C1 segment of cervical spinal cord (tissue), 14 donors: ENCODE measurements at places on chromosomes 4 and X.

DNA sequence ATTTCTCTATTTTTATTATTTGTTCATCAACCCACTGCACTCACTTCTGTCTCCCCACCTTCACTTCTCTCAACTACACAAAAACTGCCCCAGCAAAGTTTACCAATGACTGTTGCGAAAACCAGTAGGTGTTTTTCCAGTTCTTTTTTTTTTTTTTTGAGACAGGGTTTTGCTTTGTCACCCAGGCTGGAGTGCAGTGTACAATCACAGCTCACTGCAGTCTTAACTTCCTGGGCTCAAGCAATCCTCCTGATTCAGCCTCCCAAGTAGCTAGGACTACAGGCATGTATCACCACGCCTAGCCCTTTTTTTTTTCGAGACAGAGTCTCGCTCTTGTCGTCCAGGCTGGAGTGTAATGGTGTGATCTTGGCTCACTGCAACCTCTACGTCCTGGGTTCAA lies 24.1 kb upstream of the HPRT1 start:
- no peak for DNase-seq

GRCh38 chr4:83129264-83129663 lies 14.7 kb upstream of the PLAC8 start:
- no peak for DNase-seq

DNA sequence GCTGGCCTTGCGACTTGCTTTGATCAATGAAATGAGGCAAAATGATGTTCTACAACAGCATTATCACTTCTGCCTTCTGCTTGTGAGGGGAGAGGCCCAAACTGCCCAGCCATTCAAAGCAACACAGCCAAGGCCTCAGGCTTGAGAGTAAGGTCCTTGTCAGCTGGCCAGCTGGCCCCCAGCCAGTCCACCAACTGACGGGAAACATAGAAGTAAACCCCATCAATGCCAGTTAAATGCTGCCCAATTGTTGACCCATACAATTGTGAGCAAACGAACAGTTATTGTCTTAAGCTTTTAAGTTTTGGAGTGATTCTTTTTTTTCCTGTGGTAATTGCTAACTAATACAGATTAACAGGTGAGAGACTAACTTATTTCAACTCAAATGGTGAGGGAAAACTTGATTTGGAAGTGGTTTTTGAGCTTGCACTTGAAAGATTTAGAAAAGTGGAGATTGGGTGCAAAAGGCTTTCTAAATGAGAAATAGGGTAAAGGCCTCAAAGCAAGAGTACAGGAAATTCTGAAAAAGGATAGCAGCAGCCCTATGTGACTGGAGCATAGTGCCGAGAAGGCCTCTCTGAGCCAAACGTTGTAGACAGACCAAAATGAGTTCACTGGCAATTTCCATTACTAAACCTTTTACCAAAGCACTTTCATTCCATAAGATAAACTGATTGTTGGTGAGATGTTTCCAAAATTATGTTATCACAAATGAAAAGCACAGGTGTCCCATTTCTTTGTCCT lies 66.9 kb downstream of the ARHGEF38 start:
- DNase-seq = peak; percentile 8

GRCh38 chrX:56763556-56764152 lies 34.6 kb downstream of the NBDY start:
- no peak for DNase-seq

DNA sequence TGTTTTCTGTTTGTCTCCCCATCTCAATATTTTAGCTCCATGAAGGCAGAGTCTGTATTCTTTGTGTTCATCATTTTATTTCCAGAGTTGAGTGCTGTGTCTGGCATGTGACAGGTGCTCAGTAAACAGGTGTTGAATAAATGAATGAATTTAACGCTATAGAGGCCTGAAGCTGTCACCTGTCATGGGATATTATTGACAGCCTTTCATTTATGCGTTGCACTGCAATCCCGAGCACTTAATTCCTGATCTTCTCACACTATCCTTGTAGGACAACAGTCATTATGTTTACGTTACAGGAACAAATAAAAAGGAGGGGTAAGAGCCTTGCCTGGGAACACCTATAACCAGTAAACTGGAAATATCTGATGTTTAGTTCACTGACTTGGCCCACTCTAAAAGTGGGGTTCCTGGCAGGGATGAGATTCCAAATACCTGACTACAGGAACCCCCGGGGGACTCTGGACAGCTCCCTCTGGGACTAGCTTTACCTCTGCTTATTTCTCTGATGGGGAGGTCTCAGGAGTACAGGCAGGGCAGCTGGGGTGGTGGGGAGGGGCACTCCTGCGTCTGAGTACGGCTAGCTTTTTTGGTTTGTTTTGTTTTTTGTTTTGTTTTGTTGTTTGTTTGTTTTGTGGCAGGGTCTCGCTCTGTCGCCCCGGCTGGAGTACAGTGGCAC lies 36.6 kb downstream of the SEL1L3 start:
- DNase-seq = no peak

GRCh38 chr4:107757864-107758476 lies 37.9 kb upstream of the PAPSS1 start:
- DNase-seq = no peak

GRCh38 chrX:18983666-18984380 lies at the start of gene PHKA2:
TSS of gene PHKA2 (minus strand) at chrX:18984114. CDS start at chrX:18983932, 182 bp downstream.
- DNase-seq = peak; percentile 55

GRCh38 chrX:152405561-152405960 lies 45.6 kb downstream of the GABRA3 start:
- no peak for DNase-seq

- no peak for DNase-seq
Measured at GRCh38 chr4:53234669-53235068, 131.2 kb downstream of the SCFD2 start.

- no peak for DNase-seq
Measured at GRCh38 chr4:38162240-38162784, 202.1 kb downstream of the PTTG2 start.

GRCh38 chr4:152747444-152747843 lies 32.1 kb downstream of the TIGD4 start:
- DNase-seq = no peak

DNA sequence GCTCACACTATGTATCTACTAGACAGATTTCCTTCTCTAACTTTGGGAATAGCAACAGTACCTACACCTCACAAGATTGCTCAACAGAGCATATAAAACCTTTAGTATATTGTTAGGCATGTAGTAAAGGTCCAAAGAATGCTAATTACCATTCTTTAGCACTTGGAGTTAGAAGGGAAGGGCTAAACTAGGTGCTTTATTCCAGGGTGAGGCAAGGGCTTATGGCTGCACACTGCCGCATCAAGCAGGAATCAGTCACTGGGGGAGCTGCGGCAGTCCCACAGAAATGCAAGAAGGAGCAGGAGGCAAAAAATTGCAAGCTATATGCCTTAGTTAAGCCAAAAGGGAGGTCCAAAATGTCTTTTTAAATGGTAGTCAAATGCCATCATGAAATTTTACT lies 162.7 kb downstream of the PPP3CA start:
- no peak for DNase-seq

DNA sequence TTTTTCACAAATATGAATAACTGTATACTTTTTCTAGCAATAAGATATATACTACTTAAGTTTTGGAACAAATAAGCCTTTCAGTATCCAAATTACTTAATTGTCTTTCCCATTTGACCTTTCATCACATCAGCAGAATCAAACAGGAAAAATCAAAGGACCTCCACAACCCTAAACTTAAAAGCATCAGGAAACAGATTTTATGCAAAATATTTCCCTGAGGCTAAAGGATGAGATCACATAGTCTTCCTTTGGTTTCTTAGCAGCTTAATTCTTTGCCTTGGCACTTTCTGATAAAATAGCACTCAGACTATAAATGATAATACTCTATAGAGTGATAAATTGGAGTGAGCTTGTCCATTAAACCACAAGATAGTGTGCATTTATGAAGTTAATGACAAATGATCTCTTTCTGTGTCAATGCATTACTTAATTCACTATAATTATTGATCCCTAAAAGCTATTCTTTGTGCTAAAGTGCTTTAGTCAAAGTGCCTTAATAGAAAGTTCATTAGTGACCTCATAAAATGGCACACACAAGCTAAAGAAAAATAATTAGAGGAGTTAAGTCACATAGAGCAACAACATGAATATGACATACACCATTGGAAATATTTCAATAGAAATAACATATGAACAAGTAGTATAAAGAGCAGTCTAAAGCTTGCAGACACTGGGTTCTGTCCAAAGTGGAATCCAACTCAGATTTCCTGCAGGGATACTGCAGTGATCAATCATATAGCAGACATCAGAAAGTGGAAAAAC lies 15.7 kb upstream of the NDST3 start:
- no peak for DNase-seq

DNA sequence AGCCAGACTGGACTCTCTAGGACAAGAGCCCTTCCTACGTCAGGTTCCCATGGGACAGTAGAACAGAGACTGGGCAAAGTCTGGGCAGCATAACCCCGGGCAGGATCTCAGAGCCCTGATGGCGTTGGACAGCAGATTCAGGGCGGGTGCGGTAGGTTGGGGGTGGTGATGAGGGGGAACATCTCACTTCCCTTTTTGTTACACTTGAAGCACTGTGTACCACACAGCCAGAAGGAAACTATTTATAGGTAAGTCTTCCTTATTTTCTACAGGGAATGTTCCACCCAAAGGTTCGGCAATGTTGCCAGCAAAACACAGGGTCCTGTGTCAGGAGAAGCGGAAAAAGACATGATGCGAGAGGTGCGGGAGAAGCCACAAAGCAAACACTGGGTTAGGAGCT lies 54.3 kb downstream of the TSC22D3 start:
- DNase-seq = no peak

- no peak for DNase-seq
Measured at GRCh38 chr4:3444351-3445110, 2.8 kb downstream of the HGFAC start.

DNA sequence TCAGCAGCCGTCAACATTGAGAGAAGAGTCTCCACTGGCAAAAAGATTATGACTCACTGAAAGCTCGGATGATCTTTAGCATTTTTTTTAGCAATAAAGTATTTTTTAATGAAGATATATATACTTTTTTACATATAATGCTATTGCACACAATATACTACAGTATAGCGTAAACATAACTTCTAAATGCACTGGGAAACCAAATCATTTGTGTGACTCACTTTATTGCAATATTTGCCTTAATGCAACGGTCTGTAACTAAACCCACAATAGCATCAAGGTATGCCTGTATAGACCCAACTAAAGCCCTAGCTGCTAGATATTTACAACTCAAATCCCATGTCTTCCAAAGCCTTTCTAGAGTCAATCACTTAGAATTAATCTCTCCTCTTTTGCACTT lies 52.3 kb upstream of the EDNRA start:
- DNase-seq = no peak

GRCh38 chr4:111027526-111027925 lies 404.6 kb upstream of the PITX2 start:
- no peak for DNase-seq

DNA sequence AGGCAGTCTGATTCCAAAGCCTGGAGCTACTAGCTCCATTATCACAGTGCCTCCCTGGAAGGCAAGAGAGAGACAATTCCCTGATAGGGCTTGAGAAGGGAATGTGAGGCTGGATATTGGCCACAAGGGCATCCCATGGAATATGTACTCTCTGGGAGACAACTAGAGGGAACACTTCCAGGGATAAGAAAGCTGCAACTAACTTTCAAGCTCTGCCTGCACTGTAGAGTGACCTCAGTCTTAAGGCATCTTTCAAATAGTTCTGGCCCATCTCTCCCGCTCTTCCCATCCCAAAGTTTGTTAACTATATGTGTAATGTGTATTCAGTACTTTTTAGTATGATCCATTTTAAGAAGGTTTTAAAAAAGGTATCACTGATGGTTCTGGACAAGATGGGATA lies 13.1 kb upstream of the RNF212 start:
- DNase-seq = no peak

GRCh38 chr4:182093431-182093831 lies 149.8 kb upstream of the TENM3 start:
- DNase-seq = no peak
